CD8-positive, alpha-beta memory T cell (primary cell): ENCODE measurements at places on chromosomes 3 and 15.

GRCh38 chr3:63927422-63928280 lies 15.5 kb upstream of the SCAANT1 start:
- DNase-seq: no peak

- no peak for DNase-seq
Observed at GRCh38 chr3:71016178-71016845, 567.2 kb downstream of the FOXP1 start.

DNA sequence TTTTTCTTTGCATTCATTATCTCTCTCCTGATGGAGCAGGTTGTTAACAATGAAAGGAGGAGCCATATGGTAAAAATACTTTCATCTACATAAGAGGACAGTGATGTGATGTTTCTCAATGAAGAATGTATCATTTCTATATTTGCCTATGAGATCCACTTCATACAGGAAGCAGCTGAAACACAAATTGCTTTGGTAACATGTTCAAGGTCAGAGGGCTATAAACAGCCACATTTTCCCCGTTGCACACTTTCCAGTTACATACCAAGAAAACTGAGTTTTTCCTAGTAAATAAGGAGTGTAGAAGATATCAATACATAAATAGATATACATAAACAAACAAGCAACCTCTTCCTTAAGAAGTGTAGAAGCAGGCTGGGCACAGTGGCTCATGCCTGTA lies 32.6 kb upstream of the GYG1 start:
- DNase-seq: no peak

- DNase-seq: no peak
Observed at GRCh38 chr15:40289140-40289775, 6.4 kb upstream of the ANKRD63 start.

DNA sequence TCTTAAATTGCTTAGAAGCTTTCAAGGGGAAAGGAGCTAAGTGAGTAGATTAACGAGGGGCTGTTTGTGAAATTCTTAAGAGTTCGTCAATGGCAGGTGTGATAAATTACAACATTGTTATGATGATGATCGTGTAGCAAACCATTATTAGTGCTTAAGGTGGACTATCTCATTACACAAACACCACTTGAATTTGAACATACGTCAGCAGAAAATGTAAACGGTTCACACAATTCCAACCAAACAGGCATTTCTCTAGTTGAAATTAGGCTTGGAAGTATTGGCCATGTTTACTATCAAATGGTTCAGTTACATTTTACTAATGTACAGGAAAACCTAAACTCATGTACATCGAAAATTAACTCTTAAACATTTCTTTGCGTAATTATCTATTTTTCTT lies 102.8 kb downstream of the PYDC2 start:
- DNase-seq: no peak

GRCh38 chr3:191329654-191330529 lies at the start of gene UTS2B:
Gene UTS2B, minus strand, starts transcription at chr3:191330526. Its CDS starts 48,337 bp downstream, at chr3:191282189.
- no peak for DNase-seq

GRCh38 chr3:63611382-63611781 lies 41.1 kb upstream of the SNTN start:
- DNase-seq: no peak
